RWPE1 (cell line): ENCODE measurements at places on chromosomes 12 and 14.

DNA sequence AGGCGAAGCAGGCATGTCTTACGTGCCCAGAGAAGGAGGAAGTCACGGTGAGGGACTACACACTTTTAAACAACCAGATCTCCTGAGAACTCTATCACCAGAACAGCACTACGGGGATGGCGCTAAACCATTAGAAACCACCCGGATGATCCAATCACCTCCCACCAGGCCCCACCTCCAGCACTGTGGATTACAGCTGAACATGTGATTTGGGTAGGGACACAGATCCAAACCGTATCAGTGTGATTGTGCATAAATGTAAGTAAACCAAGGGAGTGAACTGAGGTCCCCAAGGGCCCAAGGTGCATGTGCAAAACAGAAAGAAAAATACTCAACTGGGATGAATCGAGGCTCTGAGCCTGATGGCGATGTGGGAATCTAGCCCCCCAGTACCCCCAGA is 134.2 kb downstream of the DICER1 start:
- DNase-seq: no peak

- peak; percentile 83 for DNase-seq
Measured at GRCh38 chr14:104681689-104682074, 7.7 kb upstream of the INF2 start.

- no peak for DNase-seq
Measured at GRCh38 chr14:92473969-92474535, 39.5 kb upstream of the RIN3 start.

DNA sequence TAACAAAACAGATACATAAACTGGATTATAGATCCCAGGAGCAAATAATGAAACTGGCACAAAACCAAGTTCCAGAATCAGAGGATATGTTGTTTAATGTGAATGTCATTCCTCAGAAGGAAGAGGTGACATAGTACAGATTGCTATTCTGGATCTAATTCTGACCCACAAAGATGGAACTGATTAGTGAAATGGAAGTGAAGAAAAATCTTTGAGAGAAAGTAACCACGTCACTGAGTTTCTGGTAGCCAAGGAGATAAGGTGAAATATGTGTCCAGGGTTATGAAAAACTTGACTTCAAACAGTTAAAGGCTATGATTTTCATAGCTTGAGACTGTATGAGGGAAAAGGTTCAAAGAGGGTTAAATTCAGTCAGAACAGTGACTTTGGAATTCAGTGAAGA is 8.3 kb downstream of the OR10AD1 start:
- DNase-seq: no peak

- DNase-seq: peak; percentile 52
Measured at GRCh38 chr14:49586673-49587460, 687 bp upstream of the RPS29 start.

- DNase-seq: no peak
Measured at GRCh38 chr12:132487311-132487741, 2.6 kb upstream of the FBRSL1 start.

GRCh38 chr14:36553656-36554260 is 28.7 kb downstream of the NKX2-8 start:
- peak; percentile 55 for DNase-seq

GRCh38 chr14:34126586-34126985 is 175.7 kb upstream of the EGLN3 start:
- no peak for DNase-seq

- DNase-seq: peak; percentile 73
Measured at GRCh38 chr12:39102474-39103209, 197.3 kb upstream of the CPNE8 start.

DNA sequence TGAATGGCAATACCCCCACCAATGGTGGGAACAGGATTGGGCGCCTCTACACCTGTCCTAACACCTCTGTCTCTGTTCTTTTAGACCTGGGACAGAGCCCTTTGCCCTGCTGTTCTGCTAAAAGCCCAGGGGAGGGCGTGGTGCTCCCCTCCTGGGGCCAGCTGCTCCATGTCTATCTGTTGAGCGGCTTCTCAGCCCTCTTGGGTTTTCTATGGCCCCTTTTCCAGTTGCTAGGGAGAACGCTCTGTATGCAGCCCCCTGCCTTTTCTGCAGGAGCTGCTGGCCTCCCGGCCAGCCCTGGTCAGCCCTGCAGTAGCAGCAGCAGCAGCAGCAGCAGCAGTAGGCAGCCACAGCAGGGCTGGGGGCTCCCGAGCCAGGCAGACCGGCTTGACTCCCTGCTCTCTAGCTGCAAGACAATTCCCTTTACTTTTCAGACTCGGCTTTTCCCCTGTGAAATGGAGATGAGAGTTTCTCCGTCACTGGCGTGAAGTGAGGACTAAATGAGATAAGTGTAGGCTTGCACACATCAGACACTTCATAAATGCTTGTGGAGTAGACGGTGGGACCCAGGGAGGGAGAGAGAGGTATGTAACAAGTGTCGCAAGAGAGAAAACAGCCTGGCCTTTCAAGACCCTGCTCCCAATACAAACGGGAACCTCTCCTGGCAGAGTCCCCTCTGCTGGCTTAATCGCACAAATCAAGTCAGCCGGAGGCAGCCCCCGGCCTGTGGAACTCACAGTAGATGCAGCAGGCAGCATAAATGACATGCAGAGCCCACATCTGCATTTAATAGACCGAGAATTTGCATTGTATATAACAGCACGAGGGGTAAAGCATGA is 1.0 kb downstream of the RTL1 start:
- no peak for DNase-seq

GRCh38 chr14:62251237-62251636 is 489.0 kb downstream of the SNAPC1 start:
- no peak for DNase-seq

- DNase-seq: no peak
Measured at GRCh38 chr12:102990419-102990818, 32.9 kb downstream of the ASCL1 start.

GRCh38 chr12:15020156-15020555 is 47.3 kb downstream of the PDE6H start:
- no peak for DNase-seq

GRCh38 chr12:41496009-41496408 is 307.9 kb downstream of the PDZRN4 start:
- no peak for DNase-seq

DNA sequence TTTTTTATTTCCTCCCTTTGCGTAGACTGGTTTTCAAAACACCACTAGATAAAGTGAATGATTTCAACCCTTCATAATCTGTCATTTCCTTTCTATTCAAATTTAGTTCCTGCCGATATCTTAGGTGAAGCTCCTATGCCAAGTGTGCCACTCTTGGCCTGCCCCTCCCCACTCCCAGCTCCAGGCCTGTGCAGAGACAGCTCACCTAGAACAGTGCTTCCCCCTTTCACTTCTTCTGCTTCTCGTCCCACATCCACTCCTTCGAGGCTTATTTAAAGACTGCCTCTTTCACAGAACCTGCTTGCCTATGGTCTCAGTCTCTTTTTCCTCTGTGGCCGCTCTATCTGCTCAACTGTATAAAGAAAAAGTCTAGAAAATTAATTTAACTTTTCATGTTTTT is 473.8 kb downstream of the RAD51B start:
- no peak for DNase-seq

- no peak for DNase-seq
Measured at GRCh38 chr14:44379292-44379977, 127.6 kb downstream of the FSCB start.

- no peak for DNase-seq
Measured at GRCh38 chr14:31297112-31297511, 89.5 kb upstream of the HECTD1 start.

- DNase-seq: no peak
Measured at GRCh38 chr12:79828924-79829323, 106.0 kb downstream of the PPP1R12A start.

DNA sequence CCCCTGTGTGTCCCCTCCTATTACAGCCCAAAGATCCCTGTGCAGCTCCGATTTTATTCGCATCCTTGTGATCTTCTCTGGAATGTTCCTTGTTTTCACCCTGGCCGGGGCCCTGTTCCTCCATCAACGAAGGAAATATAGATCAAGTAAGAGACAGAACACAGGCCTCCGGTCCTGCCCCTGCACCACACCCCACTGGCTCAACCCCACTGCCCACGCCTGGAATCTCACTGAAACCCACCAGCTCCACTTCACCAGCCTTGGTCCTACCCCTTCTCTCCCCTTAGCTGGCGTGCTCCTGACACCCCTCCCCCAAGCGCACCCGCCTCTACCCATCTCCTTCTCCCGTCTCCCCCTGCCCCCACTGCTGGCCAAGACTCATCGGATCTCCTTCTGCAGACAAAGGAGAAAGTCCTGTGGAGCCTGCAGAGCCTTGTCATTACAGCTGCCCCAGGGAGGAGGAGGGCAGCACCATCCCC is 934 bp upstream of the TAPBPL start:
- no peak for DNase-seq

GRCh38 chr12:29831173-29831572 is 47.4 kb upstream of the TMTC1 start:
- DNase-seq: no peak

DNA sequence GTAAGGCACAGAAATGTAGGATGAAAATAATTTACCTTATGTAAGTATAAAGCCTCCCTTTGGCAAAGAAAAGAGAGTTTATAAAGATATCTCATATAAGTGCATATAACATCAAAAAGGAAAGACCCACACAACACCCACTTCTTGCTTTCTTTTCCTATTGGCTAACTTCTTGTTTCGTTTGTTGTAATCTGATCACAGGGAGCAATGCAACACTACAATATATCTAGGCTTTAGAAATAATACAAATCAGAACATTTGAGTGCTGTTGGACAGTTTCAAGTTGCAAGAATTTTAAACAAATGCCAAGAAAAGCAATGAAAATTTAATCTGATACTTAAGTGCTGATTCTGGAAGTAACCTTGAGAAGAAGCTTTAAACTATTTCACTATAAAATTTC is 1.3 kb downstream of the FGD6 start:
- DNase-seq: peak; percentile 64

DNA sequence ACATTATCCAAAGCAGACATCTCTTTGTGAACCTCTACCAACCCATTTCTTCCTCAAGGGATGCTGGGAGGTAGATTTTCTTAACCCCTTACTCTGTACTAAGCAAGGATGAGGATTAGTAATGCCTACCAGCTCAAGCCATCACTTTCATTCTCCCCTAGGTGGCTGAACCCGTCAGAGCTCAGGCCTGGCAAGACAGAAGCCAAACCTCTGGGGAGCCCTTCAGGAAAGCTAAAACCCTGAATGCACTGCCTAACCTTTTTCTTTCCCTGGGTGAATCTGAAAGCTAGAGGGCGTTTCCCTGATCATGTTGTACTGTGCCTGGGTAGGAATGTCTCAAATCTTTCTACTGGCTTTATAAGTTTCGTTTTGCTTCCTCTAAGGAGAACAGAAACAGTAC is 617.3 kb downstream of the RPL10L start:
- DNase-seq: no peak

DNA sequence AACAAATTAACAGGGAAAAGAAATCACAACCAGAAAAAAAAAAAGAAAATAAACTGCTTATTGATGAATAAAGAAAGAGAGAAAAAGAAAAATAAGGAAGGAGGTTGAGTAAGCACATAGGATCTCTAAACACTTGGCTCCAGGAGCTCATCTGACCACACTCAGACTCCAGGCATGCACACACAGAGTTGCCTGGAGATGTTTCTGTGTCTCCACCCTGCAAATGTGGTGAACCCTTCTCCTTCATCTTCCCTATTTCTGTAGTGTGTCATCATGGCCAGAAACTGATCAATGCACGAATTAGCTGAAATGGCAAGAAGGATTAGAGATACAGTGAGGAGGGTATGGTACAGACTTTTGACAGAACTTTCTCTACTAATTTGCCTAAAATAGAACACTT is 20.2 kb downstream of the OR4N2 start:
- DNase-seq: peak; percentile 0

DNA sequence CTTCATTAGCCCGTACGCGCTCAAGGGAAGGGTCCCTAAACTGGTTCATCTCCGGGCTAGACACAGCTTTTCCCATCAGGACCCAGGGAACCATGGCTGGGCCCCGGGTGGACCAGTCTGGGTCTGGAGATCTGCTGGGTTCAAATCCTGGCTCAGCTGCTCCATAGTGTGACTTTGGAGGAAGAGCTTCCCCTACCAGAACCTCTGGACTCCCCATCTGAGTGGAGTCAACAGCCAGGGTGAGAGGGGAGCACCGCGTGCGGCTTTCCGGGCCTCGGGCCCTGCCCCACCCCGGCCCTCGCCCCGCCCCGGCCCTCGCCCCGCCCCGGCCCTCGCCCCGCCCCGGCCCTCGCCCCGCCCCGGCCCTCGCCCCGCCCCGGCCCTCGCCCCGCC is 41.2 kb downstream of the BEGAIN start:
- peak; percentile 68 for DNase-seq

GRCh38 chr14:36241183-36241582 is 64.7 kb upstream of the PTCSC3 start:
- no peak for DNase-seq

GRCh38 chr12:7130701-7131501 is 730 bp downstream of the CLSTN3 start:
- DNase-seq: no peak

DNA sequence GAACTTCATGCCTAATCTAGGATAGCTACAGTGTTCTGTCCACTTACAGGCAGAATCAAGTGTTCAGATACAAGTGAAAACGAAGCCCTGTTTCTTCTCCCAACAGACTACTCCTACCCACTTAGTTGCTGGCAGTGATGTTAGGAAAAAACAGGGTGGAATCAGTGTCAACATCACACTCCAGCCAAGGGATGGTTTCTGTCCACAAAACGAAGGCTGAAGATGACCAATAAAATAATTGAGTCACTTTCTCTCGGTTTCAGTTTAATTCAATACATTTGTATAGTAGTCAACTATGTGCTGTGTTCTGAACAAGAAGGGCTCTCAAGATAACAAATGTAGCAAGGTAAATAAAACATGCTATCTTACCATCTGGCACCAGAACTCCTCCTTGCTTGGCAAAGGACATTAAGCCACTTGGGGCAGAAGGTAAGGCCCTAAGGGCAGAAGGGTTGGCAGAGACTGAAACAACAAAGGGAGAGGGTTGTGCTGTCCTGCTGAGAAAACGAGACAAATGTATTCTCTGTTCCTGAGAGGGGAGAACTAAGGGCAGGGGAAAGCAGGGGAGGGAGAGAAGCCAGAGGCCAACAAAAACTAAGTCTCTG is 393.6 kb downstream of the DPF3 start:
- no peak for DNase-seq

- no peak for DNase-seq
Measured at GRCh38 chr12:43730283-43730682, 28.3 kb downstream of the PUS7L start.

DNA sequence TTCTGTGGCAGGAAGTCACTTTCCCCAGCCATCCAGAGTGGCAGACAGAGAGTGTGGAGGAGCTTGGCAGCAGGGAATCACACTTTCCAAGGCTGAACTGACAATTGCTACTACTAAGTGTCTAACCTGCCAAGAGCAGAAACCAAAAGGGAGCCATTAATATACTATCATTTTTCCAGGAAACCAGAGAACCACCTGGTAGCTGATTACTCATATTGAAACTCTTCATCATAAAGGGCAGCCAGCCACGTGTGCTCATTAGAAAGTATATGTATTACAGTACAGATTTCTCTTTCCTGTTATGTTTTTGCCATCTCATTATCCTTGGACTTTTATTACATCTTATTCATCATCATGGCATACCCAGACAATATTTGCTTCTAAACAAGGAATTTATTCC is 374.9 kb downstream of the GXYLT1 start:
- DNase-seq: no peak
